Mucosa of gallbladder (tissue), 1 donor: ENCODE measurements at places on chromosomes 7 and 10. TPM values are rescaled to one million over a fixed set of nuclear protein-coding genes. Genes with fewer than 3 reads are reported as not detected.

PNLIPRP3 gene
- not detected for total RNA-seq

MMD2 gene
- total RNA-seq, result not detected

PLOD3 gene
- 104 TPM for total RNA-seq

MET gene
- 59.4 TPM for total RNA-seq

EPHA1 gene
- total RNA-seq, result 38.0 TPM

LRRC4 gene
- 3.8 TPM for total RNA-seq

CALML5 gene
- total RNA-seq, result not detected

LRRC72 gene
- not detected for total RNA-seq

NOM1 gene
- 12.8 TPM for total RNA-seq

ZNF277 gene
- total RNA-seq, result 29.4 TPM

LEP gene
- not detected for total RNA-seq

C10orf71 gene
- not detected for total RNA-seq

ASB10 gene
- not detected for total RNA-seq

TDRD1 gene
- total RNA-seq, result 2.0 TPM

C10orf120 gene
- total RNA-seq, result not detected

CYP2C9 gene
- 125 TPM for total RNA-seq

TEX47 gene
- total RNA-seq, result not detected

BMPER gene
- 5.0 TPM for total RNA-seq

PIK3AP1 gene
- 68.2 TPM for total RNA-seq

ABCB4 gene
- total RNA-seq, result 2.0 TPM

NANOS1 gene
- 0.60 TPM for total RNA-seq

HMX2 gene
- total RNA-seq, result 0.69 TPM

PRKAR1B gene
- 19.9 TPM for total RNA-seq

LIPF gene
- not detected for total RNA-seq

SNX10 gene
- total RNA-seq, result 5.4 TPM

SFRP5 gene
- 584 TPM for total RNA-seq

CXCL12 gene
- total RNA-seq, result 74.3 TPM

CTTNBP2 gene
- 10.6 TPM for total RNA-seq

CACNB2 gene
- 8.4 TPM for total RNA-seq

ITGA8 gene
- 2.4 TPM for total RNA-seq

NPSR1 gene
- not detected for total RNA-seq

CFAP46 gene
- total RNA-seq, result 1.0 TPM

ADCY1 gene
- 1.5 TPM for total RNA-seq

C7orf33 gene
- total RNA-seq, result not detected

FAM237B gene
- total RNA-seq, result not detected

GIMAP5 gene
- 9.8 TPM for total RNA-seq

MYL7 gene
- total RNA-seq, result not detected

ZPBP gene
- total RNA-seq, result not detected

TLX1 gene
- total RNA-seq, result not detected

PSD gene
- 106 TPM for total RNA-seq

COL28A1 gene
- total RNA-seq, result 5.1 TPM

CPN1 gene
- not detected for total RNA-seq

ANKRD2 gene
- 2.3 TPM for total RNA-seq
